ENCODE measurements at places on chromosomes 5 and 9. TPM values are rescaled to one million over a fixed set of nuclear protein-coding genes. Genes with fewer than 3 reads are reported as not detected.

MEIKIN gene
- not detected for total RNA-seq

SPATA24 gene
- 4.6 TPM for total RNA-seq

PCA3 gene
- total RNA-seq = not detected

PCDHB7 gene
- under 0.01 TPM for total RNA-seq

ENHO gene
- 0.48 TPM for total RNA-seq

PCDHA4 gene
- total RNA-seq = 1.2 TPM

NR2F1 gene
- under 0.01 TPM for total RNA-seq

HARS1 gene
- 36.7 TPM for total RNA-seq

All from tracheal epithelial cell (primary cell).